Kidney glomerular epithelial cell (primary cell): ENCODE measurements at places on chromosomes 3 and 15.
A peak's percentile ranks its signal among the peaks of the same experiment; 100 is the strongest.

DNA sequence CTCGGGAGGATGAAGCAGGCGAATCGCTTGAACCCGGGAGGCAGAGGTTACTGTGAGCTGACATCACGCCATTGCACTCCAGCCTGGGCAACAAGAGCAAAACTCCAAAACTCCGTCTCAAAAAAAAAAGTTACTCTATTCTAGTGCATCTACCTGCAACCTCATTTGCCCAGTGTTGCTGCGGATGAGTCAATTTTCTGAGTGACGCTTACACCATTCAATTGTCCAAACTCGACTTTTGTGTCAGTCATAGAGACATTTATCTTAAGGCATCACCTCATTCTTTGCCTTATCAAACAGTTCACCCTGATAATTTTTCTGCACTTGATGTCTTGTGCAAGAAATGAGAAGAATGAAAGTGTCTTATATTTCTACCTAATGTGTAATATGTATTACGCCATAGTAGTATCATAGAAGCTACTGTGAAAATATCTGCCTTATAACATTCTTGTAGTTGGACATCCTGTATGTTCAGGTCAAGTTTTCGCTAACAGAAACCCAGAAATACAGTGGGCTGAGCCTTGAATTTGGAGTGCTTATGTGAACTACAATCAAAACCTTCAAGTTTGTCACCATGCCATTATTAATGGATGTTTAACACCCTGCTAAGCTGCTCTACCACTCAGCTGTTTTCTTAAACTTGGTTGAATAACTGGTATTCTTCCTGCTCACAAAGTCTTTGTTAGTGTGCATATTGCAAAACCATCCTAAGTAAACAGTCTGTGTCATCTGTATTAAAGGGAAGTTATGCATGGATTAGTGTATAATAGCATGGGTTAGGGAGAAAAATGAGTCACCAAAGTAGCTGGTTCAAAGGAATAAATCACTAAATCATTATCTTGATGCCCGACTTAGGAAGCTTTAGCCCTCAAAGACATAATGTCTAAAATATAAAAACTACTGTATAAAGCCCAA is 531.0 kb upstream of the NR2F2 start:
- DNase-seq = peak; percentile 99

DNA sequence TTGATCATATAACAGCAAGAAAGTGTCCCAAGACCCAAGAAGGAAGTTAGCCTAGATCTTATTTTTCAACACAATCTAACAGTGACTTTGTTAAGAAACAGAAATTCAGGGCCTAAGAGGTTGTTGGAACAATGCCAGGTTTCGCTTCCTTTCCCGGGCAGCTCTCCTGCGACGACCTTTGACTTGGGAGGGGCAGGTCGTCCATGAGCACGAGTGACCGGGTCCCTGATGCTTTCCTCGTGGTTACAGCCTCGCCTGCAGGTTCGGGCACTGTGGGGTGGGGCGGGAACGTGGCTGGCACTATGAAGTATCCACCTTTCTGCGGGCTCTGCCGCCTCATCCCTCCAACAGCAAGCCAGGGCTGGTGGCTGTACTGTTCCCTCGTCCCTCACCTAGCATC is 90.1 kb upstream of the RGMA start:
- DNase-seq = no peak

GRCh38 chr15:66704803-66705153 is 2.7 kb downstream of the SMAD6 start:
- no peak for DNase-seq

GRCh38 chr15:99343881-99344551 is 92.7 kb downstream of the LRRC28 start:
- DNase-seq = no peak

DNA sequence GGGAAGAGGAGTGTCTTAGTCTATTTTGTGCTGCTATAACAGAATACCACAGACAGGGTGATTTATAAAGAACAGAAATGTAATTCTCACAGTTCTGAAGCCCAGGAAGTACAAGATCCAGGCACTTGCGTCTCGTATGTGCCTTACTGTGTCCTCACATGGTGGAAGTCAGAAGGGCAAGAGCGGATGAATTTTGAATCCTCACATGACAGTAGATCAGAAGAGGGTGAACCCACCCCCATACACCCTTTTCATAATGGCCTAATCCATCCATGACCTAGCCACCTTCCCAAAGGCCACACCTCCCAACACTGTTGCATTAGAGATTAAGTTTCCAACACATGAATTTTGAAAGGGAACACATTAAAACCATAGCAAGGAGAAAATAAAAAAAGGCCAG is 18.7 kb upstream of the ANXA2 start:
- DNase-seq = no peak

- peak; percentile 37 for DNase-seq
These were observed 266.9 kb upstream of the IGF1R start for GRCh38 chr15:98381446-98381845.

GRCh38 chr15:82539691-82540054 is 584 bp downstream of the RPS17 start:
- no peak for DNase-seq

GRCh38 chr3:55483196-55484095 is 3.7 kb downstream of the WNT5A start:
- DNase-seq = no peak

GRCh38 chr3:194387276-194387675 is 11.8 kb downstream of the GP5 start:
- no peak for DNase-seq
